Urinary bladder (tissue), 4 donors: ENCODE measurements at places on chromosomes 2 and 18. TPM values are rescaled to one million over a fixed set of nuclear protein-coding genes. Genes with fewer than 3 reads are reported as not detected.

DNA sequence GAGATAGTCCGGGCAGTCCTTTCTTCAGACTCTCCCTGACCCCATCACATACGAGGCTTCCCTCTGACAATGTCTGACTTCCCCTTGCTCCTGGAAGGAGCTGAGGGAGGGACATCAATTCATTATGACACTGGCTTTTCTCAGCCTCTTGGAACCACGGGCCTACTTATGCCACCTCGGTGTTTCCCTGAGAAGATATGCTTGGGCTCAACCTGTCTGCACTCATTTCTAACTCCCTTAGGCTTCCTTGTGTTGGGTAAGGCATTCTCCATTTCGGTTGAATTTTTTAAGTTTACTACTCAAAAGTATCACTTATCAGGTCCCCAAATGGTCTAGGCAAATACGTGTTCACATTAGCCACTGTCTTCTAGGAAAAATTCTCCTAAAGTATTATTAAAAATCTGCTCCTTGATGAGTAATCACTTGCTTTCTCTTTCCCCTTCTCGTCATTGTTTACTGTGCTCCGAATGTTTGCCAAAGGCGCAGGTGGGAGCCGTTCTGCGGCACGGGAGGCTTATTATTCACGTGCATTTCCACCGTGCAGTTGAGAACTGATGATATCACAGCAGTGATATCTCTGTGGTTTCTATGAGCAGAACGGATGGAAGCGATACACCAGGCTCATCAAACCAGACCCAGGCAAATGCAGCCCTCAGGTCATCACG lies 33.1 kb downstream of the ARL4C start:
- no peak for DNase-seq

GRCh38 chr18:13381944-13382365 lies 163.4 kb downstream of the LDLRAD4 start:
- DNase-seq = no peak

GRCh38 chr18:12657684-12658425 lies at the start of gene SPIRE1:
SPIRE1 (minus strand) TSS chr18:12658107; CDS start chr18:12657866, 241 bp downstream.
- no peak for DNase-seq

Gene COL3A1
- total RNA-seq = 20,765 TPM

DNA sequence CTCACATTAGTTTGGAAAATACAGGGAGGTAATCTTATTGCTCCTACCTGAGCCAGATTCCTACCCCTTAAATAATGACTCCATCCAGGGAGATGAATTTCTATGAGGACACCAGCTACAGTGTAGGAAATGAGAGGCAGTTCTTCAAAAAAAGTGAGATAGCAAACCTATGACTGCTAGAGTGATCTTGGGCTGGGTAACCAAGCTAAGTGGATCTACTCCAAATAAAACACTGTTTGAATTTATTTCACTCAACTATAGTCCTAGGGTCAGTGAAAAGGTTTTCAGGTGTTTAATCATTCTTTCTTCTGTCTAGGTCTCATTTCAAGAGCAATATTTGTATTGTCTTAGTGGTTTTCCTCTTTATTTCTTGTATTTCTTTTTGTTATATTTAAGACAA lies 272.1 kb upstream of the VWC2L start:
- no peak for DNase-seq

GRCh38 chr2:151111599-151112278 lies 149.9 kb downstream of the RBM43 start:
- no peak for DNase-seq

DNA sequence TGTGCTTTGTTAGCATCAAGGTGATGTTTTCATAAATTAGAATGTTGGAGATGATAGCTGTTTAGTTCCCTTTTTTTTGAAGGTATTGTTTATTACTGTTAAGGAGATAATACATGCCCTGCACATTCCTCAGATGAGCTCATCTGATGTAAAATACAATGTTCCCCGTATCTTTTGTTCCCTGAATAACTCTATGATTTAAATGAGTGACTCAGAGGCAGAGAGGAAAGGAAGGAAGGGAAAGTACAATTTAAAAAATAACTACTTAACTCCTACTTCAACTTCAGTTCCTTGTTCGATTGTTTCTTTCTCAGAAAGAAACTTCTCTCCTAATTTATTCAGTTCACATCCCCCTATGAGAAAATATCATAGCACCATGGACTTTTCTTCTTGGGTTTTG lies 208.7 kb downstream of the KCNE4 start:
- no peak for DNase-seq

- DNase-seq = no peak
Measured at GRCh38 chr2:86029873-86030272, 75.8 kb downstream of the POLR1A start.

Gene RHBDD1
- 73.5 TPM for total RNA-seq

DNA sequence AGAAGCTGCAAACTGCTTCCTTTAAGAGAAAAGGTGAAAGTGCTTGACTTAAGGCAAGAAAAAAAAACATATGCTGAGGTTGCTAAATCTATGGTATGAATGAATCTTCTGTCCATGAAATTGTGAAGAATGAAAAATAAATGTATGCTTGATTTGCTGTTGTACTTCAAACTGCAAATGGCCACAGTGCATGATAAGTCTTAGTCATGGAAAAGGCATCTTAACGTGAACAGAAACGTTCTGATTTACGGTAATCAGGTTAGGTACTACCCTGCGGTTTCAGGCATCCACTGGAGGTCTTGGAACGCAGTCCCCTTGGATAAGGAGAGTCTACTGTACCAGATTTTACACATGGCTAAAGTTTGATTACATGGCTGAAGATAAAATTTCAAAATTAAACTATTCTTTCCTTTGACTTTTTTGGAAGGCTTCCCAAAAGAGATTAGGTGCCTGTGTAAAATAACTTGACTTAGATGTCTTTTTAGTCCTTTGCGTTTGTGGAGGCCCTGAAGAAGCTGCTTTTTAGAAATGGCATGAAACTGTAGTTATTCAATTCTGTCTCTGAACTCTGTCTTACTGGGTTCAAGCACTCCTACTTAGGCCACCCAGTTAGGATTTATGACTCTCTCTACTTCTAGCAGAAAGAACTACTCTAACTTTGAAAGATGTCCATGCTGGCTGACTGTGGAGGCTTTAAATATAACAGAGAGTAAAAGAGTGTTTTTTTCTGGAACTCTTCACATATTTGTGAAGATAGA lies 35.9 kb upstream of the SCN9A start:
- no peak for DNase-seq

- DNase-seq = no peak
Measured at GRCh38 chr2:236180076-236180816, 12.1 kb upstream of the GBX2 start.

Gene PRKD3
- 99.9 TPM for total RNA-seq

- DNase-seq = peak; percentile 6
Measured at GRCh38 chr18:23453680-23454058, 582 bp downstream of the RIOK3 start.

Gene KHK
- total RNA-seq = 1.7 TPM
